ENCODE measurements at places on chromosomes 1 and 21.

GRCh38 chr1:7221826-7222694, 436.8 kb downstream of the CAMTA1 start:
- no peak for DNase-seq

- DNase-seq = peak; percentile 76
These were observed 930 bp downstream of the DHCR24 start for GRCh38 chr1:54885807-54886723.

GRCh38 chr1:18618546-18619466, 11.8 kb upstream of the PAX7 start:
- peak; percentile 91 for DNase-seq

GRCh38 chr1:181397845-181398244, 85.5 kb upstream of the CACNA1E start:
- no peak for DNase-seq

- DNase-seq = peak; percentile 71
These were observed 126.9 kb downstream of the SETD4 start for GRCh38 chr21:35933466-35933865.

DNA sequence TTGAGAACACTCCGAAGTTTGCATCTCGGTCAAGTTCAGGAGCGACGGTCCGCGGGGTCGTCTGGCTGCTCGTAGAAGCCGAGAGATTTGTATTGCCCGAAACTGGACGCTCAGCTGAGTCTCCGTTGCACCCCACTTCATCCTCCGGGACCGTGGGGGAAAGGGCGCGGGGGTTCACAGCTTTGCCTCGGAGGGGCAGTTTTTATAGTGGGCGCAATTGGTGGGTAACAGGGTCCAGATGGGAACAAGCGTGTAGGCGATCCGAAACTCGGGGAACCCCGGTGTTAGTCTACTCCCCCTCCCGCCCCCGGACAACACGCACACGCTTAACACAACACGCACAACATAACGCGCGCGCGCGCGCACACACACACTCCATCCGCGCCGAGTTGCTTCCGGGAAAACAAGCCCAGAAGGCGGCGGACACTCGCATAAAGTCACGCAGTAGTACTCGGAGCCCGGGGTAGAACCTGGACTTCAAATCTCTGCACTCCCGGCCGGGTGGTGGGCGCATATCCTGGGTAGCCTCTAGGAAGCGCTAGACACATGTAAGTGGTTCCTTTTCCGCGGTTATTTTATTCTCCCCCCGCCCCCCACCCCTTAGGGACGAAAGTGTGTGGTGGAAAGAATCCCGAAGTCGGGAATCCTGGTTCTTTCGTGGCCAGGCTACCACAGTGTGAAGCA, 1.1 kb upstream of the JUN start:
- peak; percentile 85 for DNase-seq

- DNase-seq = peak; percentile 42
These were observed 29.6 kb downstream of the NVL start for GRCh38 chr1:224300346-224300745.

- DNase-seq = no peak
These were observed 39.1 kb downstream of the AKNAD1 start for GRCh38 chr1:108817811-108818210.

- DNase-seq = peak; percentile 54
These were observed 736 bp downstream of the KCNC4 start for GRCh38 chr1:110210604-110211495.

- DNase-seq = no peak
These were observed 405 bp upstream of the GADD45A start for GRCh38 chr1:67684526-67685066.

DNA sequence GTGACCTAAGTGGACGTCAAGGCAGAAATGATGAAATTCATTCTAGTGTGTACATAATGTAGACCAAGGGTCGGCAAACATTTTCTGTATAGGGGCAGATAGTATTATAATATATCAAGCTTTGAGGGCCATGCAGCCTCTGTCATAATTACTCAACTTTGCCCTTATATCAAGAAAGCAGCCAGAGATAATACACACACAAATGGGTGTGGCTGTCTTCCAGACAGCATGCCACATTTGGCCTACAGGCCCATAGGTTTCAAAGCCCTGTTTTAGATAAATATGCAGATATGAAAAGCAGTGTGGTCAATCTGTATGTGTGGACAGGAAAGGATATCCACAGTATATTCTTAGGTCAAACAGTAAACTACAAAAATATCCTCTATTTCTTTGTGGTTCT, 320.1 kb upstream of the FMN2 start:
- DNase-seq = no peak

DNA sequence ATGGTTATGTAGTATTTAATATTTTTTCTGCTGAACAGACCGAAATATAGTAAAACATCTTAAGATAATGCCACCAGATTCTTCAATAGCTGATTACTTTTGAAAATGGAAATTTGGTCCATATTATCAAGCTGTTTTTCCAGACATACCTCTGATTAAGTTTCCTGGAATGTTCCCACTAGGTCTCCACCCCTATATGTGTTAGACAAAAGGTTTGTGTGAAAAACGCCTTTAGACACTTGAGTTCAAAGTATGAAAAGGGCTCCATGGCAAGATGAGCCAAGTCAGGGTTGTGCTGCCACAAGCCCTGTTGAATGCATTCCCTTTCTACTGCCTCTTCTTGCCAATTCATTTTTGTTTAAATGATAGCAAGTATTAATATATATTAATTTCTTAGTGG, 52.7 kb downstream of the ZBTB17 start:
- peak; percentile 75 for DNase-seq

GRCh38 chr1:12127206-12127810, 39.5 kb upstream of the TNFRSF1B start:
- DNase-seq = no peak

GRCh38 chr1:40014253-40014706, 26.2 kb upstream of the CAP1 start:
- DNase-seq = peak; percentile 26

GRCh38 chr1:79105500-79105899, 99.0 kb upstream of the ADGRL4 start:
- DNase-seq = no peak

GRCh38 chr1:240797050-240797449, 185.1 kb upstream of the GREM2 start:
- DNase-seq = peak; percentile 22

DNA sequence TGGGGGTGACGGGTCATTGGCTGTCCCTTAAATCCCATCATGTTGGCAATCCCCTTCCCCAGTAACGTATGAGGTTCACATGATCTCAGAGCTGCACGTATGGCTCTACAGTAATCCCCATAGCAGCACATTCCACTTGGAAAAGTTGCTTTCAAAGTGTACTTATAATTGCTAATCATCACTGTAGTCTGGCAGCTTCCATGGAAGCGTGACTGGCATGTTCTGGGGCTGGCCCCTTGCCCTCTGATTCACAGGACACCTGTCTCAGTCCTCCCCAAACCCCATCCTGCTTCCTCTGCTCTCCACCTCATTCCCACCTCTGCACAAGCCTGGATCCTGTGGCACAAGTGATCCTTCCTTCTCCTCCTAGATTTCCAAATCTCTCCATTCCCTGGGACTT, 102.2 kb downstream of the TSEN15 start:
- no peak for DNase-seq

GRCh38 chr1:6222636-6223035, 13.1 kb downstream of the ICMT start:
- DNase-seq = peak; percentile 47

GRCh38 chr1:175221557-175222175, 29.1 kb upstream of the KIAA0040 start:
- peak; percentile 65 for DNase-seq

DNA sequence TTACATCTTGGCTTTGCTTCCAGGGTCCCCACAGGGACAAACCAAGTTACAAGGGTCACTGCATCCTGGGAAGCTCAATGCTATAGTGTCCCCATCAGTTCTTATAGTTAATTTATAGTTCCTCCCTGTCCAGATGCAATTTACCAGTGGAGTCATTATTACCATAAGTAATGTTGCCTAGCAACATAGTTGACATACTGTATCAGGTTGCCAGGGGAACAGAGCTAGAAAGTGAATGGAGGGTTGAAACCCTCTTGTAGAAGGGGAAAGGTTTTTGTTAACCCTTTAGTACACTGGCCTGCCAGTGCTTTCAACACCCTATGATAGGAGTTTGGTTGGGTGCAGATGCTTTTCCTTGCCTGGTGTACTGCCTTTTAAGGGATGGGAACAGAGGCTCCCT, 34.3 kb upstream of the TTC4 start:
- DNase-seq = no peak

DNA sequence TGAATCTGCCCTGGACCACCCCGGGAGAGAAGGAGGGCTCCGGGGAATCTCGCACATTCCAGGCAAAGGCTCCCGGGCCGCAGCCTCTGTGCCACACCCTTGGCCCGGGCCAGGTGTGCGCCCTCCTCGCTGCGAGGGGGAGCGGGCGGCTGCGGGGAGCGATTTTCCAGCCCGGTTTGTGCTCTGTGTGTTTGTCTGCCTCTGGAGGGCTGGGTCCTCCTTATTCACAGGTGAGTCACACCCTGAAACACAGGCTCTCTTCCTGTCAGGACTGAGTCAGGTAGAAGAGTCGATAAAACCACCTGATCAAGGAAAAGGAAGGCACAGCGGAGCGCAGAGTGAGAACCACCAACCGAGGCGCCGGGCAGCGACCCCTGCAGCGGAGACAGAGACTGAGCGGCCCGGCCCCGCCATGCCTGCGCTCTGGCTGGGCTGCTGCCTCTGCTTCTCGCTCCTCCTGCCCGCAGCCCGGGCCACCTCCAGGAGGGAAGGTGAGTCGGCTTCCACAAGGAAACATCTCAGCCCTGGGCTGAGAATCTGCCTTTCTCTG, at the start of gene LAMC2:
LAMC2 (plus strand) TSS at position 324 of the 550 bp plus-strand sequence; CDS start at position 413, 89 bp downstream.
- no peak for DNase-seq

DNA sequence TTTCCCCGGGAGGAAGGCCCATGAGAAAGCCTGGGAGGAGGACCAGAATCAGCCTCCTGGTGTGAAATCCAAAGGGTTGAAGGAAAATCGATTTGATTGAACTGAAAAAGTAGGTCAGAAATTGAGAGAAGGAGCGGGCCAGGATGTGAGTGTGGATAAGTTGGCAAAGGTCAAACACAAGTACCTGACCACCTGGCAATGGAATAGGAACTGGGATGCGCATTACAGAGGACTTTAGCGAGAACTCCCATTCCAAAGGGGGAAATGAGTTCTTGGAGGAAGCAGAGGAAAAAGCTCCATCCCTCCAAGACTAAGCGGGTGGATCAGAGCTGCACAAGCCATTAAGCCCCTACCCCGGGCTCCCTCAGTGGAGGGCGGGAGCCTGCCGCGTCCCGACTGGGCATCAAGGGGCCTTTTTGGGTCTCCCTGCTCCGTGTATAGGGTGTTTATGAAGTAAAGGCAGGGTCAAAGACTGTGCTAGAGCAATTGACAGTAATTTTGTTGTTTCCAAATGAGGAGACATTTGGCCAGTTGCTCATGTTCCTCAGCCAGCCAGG, 56.4 kb downstream of the TGFB2 start:
- DNase-seq = no peak

DNA sequence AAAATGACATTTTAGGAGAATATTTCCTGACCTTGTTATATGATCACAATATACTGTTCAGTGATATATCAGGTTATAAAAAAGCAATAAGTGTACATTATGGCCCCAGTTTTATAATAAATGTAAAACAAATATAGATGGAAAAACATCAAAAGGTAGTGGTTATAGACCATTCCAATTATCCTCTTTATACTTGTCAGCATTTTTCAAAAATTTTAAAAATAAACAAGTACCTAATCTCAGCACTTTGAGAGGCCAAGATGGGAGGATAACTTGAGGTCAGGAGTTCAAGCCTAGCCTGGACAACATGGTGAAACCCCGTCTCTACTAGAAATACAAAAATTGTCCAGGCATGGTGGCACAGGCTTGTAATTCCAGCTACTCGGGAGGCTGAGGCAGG, 69.6 kb upstream of the B3GALNT2 start:
- no peak for DNase-seq

DNA sequence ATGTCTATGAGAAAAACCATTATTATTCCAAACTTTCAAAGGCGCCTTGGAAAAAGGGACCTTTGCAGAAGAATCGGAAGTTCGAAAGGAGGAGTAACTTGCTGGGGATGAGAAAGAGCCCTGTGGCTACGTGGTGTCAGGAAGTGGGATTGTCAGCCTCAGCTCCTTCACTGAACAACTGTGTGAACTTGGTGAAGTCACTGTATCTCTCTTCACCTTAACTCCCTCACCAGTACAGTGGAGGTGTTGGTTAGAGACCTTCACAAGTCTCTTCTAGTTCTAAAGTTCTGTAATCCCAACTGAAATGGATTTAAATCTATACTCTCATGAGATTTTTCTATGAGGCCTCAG, 285.6 kb downstream of the CACNA1E start:
- DNase-seq = no peak

DNA sequence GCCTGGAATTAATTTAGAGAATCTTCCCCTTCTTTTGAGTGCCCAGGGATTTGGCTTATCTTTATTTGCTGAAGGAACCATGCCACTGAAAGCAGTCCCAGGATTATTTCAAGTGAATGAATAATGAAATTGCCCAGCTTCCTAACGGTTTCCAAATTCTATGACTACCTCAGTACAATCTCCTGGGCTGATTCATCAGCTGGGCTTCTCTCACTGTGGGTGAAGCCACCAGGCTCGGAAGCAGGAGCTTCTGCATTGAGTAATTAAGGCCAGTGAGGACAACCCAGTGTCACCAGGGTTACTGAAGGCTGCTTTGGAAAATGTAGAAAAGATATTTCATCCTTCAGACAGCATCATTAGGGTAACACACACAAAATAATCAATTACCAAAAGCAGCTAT, 169.8 kb downstream of the DAB1 start:
- DNase-seq = peak; percentile 43

- DNase-seq = no peak
These were observed 1.7 kb downstream of the BEST4 start for GRCh38 chr1:44786138-44786840.

- peak; percentile 63 for DNase-seq
These were observed 101.2 kb downstream of the AKT3 start for GRCh38 chr1:243748706-243749283.

DNA sequence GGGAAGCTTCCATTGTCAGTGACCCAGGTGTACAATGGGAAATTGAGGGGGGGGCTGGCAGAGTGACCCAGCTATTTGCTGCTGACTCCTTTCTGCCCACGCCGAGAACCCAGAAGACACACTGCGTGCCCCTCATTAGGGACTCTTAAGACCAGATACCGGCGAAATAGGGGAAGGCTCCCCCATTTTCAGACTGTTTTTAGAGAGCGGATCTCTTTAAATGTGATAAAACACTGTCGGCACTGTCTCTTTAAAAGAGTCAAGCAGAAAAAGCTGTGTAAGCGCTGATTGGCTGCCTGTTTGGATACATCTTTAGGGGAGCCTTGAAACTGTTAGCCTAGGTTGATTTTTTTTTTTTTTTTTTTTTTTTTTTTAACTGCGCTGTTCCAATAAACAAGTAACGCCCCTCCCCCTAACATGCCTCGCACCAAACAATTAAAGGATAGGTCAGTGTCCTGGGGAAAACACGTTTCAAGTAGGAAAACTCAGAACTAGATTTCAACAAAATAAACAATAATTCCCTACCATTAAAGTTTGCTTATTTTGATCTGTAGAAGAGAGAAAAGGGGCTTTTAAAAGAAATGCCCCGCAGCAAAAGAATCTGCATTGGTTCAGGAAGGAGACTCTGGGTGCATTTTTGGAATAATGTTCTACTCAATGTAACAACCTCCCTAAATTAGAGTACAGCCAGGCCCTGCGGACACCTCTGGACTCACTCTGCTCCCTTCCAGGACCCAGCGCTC, 1.4 kb upstream of the SSBP3 start:
- peak; percentile 84 for DNase-seq

- peak; percentile 53 for DNase-seq
These were observed 16.6 kb upstream of the ZSCAN20 start for GRCh38 chr1:33455539-33456501.

GRCh38 chr1:180206581-180206980, 23.5 kb upstream of the LHX4 start:
- DNase-seq = no peak

GRCh38 chr1:19344372-19344810, 32.3 kb downstream of the SLC66A1 start:
- peak; percentile 16 for DNase-seq

- no peak for DNase-seq
These were observed 116.2 kb downstream of the PLXNA2 start for GRCh38 chr1:208127792-208128529.

All from NCI-H226 (cell line).